ENCODE measurements at places on chromosomes 16 and 17. TPM values are rescaled to one million over a fixed set of nuclear protein-coding genes. Genes with fewer than 3 reads are reported as not detected.

The BLMH gene
- total RNA-seq = 60.9 TPM

The CLDN9 gene
- total RNA-seq = 2.2 TPM

The UMOD gene
- total RNA-seq = 0.11 TPM

The ANKS3 gene
- total RNA-seq = 45.0 TPM

The PTRH2 gene
- 23.8 TPM for total RNA-seq

The CSH2 gene
- not detected for total RNA-seq

The CIITA gene
- total RNA-seq = not detected

The APOH gene
- 0.27 TPM for total RNA-seq

The CCL16 gene
- not detected for total RNA-seq

Data from progenitor cell of endocrine pancreas (in vitro differentiated cells).